A172 (cell line): ENCODE measurements at places on chromosomes 12 and 14. TPM values are rescaled to one million over a fixed set of nuclear protein-coding genes. Genes with fewer than 3 reads are reported as not detected.

The CCDC177 gene
- total RNA-seq: not detected in 2 replicates

The WASHC3 gene
- 68.0 and 84.5 TPM in 2 replicates for total RNA-seq

The ARHGEF25 gene
- total RNA-seq: 20.6 and 23.0 TPM in 2 replicates

DNA sequence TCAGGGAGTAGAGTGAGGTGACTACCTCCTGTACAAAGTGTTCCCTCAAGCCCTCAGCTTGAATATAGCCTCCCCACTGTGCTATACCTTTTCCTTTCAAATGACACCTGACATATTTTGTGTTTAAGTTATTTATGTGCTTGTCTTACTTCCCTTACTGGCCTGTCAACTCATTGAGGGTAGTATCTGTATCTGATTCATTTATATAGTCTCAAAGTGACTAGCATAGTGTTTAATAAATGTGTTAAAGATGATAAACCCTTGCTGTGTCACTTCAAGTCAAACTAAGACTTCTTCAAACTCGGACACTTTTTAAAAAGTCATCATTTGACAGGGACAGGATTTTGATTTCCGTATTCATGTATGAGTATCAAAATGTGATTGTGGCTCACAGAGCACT, 52.1 kb downstream of the APAF1 start:
- no peak for DNase-seq

DNA sequence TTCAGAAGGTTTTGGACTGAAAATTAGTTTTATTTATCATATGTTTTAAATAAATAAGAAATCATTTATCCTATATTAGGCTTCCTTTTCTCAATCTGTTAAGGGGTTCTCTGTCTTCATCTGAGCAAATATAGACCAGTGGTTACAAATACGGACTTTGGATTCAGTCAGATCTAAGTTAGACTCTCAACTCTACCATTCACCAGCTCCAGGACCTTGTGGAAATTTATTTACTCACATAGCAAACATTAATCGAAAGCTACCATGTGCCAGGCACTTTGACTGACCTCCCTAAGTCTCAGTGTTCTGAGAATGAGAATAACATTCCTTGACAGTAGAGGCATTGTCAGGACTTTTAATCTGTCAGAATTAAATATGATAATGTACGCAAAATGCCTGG, 22.3 kb downstream of the KCNK10 start:
- no peak for DNase-seq

DNA sequence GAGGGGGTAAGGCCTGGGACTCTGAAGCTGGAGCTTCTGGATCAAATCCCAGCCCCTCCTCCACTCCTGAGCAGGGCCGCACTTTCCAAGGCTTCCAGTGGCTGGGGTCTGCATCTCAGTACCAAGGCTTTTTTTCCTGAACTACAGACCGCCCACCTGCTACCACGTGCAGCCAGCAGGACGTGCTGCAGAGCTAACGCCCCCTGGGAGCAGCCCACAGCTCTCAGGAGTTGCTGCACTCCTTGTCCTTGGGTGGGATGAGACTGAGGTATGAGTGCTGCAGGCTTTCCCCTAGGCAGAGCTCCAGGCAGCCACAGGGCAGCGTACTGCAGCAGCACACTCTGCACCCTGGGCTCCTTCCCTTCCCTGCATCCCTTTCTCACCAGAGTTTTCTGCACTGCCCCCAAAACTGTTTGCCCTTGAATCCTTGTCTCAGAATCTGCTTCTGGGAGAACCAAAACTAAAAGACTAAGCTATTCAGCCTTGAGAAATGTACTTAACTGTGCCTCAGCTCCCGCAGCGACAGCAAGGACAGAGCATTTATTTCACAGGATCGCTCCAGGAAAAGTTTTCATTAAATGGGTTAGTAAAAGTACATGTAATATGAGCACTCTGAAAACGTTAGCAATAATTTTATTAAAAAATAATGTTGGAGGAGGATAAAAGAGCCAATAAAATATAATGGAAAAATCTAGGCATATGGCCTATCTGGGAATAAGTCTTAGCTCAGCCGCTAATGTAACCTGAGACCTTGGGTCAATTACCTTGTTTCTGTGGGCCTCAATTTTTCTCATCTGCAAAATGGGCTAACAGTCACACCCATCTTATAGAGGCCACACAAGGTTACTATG, 25.5 kb downstream of the RBM19 start:
- no peak for DNase-seq

DNA sequence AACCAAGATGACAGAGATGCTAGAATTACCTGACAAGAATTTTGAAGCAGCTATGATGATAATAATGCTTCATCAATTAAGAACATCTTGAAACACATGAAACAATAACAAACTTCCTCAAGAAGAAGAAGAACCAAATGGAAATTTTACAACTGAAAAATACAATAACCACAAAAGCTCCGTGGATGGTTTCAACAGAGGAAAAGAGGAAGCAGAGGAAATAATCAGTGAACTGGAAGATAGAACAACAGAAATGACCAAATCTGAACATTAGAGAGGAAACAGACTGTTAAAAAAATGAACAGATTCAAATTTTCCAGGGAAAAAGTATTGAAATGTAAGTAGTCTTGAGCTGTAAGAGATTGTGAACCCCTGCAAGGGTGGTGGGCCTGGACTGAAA, 62.8 kb upstream of the SLC35F4 start:
- DNase-seq: no peak

DNA sequence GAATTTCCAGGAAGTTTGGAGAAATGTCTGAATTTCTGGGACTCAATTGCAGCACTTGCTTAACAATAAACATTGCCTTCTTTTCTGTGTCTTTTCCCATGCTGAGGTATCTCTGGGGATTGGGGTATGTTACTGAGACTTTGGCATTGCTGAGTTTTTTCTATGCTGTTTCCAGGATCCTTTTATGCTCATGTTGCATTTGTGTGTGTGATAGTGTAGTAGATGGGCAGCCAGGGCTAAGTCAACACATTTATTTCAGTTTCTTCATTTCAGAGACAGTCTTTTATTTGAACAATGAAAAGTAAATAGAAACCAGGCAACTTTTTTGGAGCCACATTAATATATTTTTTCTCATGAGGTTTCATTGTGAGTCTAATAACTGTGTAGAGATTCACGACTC, 1160.3 kb upstream of the TMEM132C start:
- no peak for DNase-seq

- DNase-seq: no peak
Measured at GRCh38 chr12:46548605-46549071, 176.1 kb upstream of the SLC38A2 start.

DNA sequence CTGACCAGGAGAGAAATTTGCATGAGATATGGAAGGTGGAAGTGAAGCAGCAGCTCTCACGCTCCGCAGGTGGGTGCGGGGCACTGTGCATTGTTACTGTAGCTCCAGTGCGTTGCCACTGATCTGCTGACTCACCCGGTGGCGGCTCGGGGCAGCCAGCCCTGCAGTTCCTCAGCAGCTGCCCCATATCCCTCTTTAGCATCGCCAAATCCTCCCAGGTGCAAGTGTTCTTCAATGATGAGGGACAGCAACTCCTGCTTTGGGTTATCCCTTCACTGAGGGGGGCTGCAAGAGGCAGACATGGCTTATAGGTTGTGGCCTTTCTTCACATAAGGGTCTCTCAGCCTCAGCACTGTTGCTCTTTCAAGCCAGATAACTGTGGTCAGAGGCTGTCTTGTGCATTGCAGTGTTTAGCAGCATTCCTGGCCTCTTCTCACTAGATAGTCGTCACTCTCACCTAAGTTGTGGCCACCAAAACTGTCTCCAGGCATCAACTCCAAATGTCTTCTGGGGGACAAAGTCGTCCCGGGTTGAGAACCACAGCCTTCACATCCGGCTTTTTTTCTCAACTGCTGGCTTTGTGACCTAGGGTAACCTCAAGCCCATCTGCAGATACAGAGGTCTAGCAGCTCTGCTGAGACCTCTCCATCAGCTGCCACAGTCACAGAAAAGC, 180.8 kb downstream of the EFCAB11 start:
- DNase-seq: peak; percentile 55

GRCh38 chr14:99262977-99263448, 9.0 kb downstream of the BCL11B start:
- DNase-seq: no peak

DNA sequence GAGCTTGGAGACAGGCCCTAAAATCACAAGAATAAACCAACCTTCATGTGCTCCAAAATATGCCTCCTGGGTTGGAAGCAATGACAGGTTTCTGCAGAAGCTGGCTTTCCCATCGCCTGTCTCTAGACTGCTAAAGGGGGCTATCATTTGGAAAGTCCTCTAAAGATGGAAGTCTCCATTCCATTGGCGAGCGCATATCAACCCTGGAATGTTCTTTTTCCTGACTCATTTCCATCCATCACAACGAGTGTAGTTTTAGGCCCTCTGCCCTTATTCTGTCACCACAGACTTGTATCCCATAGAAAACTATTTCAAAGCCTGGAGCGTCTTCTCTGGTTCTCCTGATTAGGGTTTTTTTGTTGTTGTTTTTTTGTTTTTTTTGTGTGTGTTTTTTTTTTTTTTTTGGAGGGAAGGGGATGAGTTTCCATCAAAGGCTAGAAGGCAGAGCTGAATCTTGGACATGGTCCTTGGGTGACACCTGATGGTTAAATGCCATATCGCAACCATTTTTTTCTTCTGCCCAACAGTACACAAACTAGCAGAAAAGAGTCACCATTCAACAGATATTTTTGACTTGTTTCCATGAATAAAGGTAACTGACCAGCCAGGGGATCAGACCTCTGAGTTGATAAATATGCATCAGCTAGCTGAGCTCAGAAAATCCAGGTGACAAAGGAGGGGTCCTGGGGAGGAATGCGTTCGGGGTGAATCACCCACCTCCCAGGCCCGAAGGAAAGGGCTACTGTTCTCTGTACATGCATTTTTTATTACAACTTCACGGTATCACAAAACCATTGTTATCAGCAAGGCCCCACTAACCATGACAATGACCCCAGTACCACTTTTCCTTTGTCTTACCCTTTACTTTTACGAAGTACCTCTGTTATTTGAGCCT, 40.5 kb downstream of the KCNA5 start:
- peak; percentile 46 for DNase-seq
